ENCODE measurements at places on chromosomes 11 and 22.

- no peak for DNase-seq
Measured at GRCh38 chr22:41481131-41481830, 12.4 kb downstream of the ACO2 start.

- DNase-seq = no peak
Measured at GRCh38 chr11:2951231-2952110, 22.3 kb upstream of the PHLDA2 start.

- DNase-seq = no peak
Measured at GRCh38 chr11:102435688-102436087, 16.9 kb downstream of the TMEM123 start.

GRCh38 chr11:63747011-63747410, 21.6 kb downstream of the ZFTA start:
- no peak for DNase-seq

GRCh38 chr22:17347724-17348123, 21.5 kb upstream of the CECR2 start:
- DNase-seq = no peak

Data from RKO (cell line).